ENCODE measurements at places on chromosomes 12 and 14.

DNA sequence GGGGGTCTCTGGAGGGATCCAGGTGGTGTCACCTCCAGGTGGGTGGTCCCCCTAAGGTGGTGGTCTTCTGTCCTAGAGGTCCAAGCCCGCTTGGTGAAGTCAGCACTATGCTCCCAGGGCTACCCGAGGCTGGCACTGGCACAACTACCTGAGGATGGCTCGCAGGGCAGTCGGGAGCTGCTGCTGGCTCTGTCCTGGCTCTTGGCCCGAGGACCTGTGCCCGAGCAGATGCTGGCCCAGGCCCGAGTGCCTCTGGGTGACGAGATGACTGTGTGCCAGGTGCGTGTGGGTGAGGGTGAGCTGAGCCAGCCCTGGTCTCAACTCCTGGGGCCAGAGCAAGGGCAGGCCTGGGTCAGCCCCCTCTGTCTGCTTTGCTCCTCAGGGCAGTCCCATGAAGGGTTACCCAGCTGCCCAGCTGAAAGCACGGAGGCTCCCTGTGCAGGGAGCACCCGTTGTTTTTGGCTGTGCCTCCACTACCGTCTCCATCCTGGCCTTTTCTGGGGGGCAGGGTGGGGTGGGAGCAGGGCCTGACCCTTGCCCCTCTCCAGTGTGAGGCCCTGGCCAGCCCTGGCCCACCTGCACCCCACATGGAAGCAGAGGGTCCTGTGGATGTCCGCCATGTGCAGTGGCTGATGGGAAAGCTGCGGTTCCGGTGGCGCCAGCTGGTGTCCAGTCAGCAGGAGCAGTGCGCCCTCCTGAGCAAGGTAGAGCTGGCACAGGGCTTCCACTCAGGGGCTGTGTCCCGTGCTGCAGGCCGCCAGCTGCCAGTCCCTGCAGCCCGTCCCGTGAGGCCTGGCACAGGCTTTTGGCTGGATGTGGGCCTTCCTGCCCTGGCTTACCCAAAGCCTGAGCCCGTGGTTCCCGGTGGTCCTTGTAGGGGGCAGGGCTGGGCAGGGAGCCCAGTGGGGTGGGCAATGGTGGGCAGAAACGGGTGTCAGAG is 1.3 kb downstream of the TEDC1 start:
- no peak for DNase-seq

DNA sequence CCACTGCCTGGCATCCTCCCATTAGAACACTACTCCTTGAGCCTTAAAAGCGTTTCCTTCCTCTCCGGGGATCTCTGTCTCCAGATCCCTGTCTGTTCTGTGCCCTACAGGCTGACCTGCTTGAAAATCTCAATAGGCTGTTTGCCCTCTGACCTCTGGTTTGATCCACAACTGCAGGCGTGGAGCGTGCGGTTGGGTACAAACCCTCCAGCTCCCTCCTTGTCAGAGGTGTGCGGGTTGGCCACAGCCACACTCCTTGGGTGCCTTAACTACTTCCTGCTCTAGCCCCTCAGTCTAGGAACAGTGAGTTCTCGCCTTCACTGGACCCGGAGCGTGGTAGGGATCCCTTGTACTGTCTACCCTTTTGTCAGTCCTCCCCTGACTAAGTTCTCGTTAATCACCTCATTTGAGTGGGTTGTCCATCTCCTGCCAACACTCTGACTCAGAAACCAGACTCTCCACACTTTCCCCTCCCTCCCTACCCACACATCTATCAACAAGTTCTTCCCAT is 33.1 kb downstream of the CMKLR1 start:
- no peak for DNase-seq

- no peak for DNase-seq
These were observed 2.4 kb downstream of the HOXC9 start for GRCh38 chr12:54002278-54002914.

GRCh38 chr14:63573581-63573980 is 30.4 kb upstream of the PPP2R5E start:
- no peak for DNase-seq

DNA sequence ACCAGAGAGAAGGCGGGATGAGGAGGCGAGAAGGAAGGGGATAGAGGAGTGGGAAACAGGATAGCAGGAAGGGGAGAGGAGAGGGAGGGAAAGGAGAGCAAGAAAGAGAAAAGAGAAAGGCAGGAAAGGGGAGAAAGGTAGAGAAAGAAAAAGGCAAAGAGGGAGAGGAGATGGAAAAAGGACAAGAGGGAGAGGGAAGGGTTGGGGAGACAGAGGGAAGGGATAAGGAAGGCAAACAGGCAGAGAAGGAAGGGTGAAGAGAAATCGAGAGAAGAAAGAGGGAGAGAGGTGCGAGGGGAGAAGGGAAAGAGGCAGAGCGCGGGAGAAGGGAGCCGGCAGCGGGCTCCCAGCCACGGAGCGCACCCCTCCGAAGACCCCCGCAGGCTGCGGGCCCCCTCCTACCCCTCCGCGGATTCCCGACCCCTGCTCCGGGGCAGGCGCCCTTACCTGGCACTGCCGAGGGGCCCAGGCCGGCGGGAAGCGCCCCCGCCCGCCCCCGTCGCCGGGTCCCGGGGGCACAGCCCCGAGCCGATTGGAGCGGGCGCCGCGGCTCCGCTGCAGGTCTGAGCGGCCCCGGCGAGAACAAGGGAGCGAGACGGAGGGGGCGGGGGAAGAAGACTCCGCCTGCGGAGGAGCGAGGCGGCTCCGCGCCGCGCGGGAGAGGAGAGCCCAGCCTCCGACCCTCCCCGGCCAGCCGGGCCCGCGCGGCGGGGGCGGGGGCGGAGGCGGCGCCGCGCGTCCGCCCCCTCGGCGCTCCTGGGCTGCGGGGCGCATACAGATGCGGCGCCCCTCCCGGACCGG is at the start of gene CDH24:
Gene CDH24 (minus strand): TSS at position 565 of the 801 bp plus-strand sequence. CDS start 1,787 bp downstream, outside the sequence.
- DNase-seq: peak; percentile 62

GRCh38 chr14:77303417-77304156 is 17.1 kb downstream of the POMT2 start:
- peak; percentile 51 for DNase-seq

GRCh38 chr12:105166736-105167135 is 59.2 kb downstream of the WASHC4 start:
- DNase-seq: no peak

GRCh38 chr14:83356080-83356479 is 1822.4 kb upstream of the SEL1L start:
- no peak for DNase-seq

GRCh38 chr14:75864352-75864751 is 117.4 kb downstream of the TGFB3 start:
- DNase-seq: no peak

DNA sequence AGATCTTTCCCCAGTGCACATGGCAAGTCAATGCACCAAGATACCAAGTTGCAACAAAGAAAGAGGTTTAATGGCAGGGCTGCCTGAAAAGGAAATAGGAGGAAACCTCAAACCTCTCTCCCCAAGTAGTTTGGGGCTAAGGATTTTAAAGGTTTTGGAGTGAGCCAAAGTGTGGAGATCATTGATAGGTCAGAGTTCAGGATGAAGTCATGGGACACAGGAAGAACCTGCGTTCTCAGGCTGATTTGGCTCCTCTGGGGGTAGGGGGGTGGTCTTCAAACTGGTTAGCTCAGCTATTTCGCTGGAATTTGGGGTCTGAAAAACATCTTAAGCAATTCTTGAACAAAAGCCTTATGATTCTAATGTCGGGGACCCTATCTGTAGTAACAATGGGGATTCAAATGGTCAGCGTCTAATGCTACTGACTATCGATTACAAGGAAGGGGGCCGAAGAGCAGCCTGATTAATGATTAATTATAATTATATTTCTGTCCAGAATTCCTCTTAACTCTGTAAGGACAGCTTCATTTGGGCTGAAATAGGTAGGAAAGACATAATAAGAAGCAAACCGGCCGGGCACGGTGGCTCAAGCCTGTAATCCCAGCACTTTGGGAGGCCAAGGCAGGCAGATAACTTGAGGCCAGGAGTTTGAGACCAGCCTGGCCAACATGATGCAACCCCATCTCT is 31.4 kb downstream of the AICDA start:
- DNase-seq: no peak

DNA sequence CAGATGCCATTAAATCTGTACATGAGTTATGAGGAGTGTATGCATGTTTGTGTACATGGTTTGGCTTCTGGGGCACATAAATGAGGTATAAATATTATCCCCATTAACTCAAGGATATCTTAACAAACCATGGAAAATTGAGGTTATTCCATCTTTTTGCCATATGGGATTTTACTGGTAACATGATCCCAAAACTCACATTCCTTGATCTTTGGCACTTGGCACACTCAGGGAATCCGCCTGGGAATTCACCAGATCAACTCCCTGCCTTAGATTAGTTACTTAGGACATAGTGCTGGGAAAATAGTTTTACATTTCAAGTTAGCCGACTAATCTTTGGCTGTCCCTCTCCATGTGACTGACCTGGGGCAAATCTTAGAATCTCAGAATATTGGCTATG is 16.9 kb downstream of the CDKN1B start:
- DNase-seq: no peak

- no peak for DNase-seq
These were observed 77.0 kb upstream of the FOXN3 start for GRCh38 chr14:89493877-89494634.

- no peak for DNase-seq
These were observed 3.6 kb upstream of the AJUBA start for GRCh38 chr14:22985894-22986507.

DNA sequence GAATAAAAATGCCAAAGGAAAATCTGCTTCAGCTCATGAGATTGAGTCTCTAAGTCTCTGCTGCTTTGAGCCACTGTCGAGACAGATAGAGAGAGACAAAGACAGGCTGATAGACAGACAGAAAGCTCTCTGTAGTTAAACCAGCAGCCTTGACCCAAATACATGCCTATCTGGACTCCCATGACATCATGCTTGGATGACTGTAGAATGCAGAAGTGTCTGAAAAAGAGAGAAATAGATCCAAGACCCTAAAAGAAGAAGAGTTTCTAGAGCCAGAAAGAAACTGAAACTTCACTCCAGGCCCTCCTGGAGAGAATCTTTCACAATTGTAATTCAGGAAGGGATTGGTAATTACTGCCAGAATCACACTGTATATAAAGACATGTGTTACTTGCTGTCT is 122.6 kb upstream of the PLXNC1 start:
- DNase-seq: no peak

DNA sequence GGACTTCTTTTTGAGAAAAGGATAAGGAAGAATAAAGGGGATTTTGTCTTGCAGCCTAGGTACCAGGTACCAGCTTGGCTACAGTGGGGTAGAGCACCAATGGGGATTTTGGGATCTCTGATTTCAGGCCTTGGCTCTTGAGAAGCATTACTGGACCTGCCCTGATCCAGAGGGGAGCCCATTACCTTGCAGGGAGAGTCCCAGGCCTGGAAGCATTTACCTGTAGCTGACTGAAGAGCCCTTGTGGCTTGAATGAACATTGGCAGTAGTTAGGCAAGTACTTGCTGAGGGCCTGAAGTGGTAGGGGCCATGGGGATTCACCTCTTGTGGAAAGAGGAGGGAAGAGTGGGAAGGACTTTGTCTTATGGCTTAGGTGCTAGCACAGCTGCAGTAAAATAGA is 308.2 kb upstream of the FBXO33 start:
- DNase-seq: no peak

DNA sequence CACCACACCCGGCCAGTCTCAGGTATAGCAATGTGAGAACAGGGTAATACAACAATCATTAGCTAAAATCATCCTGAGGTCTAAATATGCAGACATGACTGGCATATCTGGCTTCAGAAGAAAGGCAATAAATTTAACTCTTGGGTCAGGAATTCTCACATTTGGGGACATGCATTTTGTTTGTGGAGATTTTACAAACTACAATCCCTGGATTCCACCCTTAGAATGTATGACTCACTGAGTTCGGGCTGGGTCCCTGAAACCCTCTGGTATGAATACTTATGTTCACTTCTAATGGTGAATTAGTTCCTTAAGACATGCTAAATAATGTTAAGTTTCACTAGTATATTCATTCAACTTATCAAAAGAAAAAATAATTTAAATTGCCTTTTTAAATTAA is 98.9 kb upstream of the HMGA2 start:
- no peak for DNase-seq

DNA sequence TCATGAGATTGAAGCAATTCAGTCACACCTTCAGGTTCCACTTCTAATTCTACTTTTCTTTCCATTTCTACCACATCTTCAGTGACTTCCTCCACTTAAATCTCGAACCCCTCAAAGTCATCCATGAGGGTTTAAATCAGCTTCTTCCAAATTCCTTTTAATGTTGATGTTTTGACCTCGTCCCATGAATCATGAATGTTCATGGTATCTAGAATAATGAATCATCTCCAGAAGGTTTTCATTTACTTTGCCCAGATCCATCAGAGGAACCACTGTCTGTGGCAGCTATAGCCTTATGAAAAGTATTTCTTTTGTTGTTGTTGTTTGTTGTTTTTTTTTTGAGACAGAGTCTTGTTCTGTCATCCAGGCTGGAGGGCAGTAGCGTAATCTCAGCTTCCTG is 7.6 kb downstream of the RXYLT1 start:
- DNase-seq: no peak

DNA sequence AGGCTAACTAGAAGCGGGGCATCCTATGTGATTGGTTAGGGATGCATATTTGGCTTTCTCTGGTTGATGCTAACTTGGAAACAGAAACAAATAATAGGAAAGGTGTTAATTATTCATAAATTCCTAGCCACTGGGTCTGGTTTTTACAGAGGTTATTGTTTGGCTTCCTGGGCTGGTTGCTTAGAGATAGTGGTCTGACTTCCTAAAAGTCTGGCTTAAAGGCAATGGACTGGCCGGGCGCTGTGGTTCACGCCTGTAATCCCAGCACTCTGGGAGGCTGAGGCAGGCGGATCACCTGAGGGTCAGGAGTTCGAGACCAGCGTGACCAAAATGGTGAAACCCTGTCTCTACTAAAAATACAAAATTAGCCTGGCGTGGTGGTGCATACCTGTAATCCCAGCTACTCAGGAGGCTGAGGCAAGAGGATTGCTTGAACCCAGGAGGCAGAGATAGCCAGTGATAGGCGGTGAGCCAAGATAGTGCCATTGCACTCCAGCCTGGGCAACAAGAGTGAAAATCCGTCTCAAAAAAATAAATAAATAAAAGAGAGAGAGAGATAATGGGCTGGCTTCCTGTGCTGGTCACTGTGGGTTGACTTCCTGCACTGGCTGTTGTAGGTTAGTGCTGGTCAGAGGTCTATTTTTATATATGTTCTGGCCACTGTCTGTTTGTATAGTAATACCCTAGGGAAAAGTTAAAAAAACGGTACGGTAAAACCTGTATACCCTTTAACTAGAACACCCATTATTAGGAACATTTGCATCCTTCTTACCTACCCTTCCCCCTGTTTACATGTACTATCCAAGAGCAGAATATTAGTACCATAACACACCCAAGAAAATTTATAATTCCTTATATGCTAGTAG is 24.1 kb downstream of the OR6S1 start:
- no peak for DNase-seq

Data from CD4-positive, alpha-beta T cell (primary cell).